Naive thymus-derived CD4-positive, alpha-beta T cell (primary cell): ENCODE measurements at places on chromosomes 11 and 22.

DNA sequence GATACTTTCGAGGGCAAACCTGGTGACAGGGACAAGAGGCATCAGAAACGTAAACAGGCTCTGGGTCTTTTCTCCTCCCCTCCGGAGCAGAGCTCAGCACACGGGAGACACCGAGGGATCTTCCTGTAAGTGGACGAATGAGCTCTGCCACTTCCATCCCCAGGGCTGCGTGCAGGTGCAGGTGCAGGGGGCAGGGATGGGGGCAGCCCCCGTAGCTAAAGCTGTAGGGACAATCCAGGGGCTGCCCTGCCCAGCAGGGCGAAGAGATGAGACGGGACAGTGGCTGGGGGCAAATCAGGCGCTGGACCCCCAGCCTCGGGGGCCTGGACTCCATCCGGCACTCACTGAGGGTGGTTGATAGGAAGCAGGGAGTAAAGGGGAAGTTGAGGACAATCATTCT lies 505.4 kb downstream of the BRD1 start:
- no peak for DNase-seq

DNA sequence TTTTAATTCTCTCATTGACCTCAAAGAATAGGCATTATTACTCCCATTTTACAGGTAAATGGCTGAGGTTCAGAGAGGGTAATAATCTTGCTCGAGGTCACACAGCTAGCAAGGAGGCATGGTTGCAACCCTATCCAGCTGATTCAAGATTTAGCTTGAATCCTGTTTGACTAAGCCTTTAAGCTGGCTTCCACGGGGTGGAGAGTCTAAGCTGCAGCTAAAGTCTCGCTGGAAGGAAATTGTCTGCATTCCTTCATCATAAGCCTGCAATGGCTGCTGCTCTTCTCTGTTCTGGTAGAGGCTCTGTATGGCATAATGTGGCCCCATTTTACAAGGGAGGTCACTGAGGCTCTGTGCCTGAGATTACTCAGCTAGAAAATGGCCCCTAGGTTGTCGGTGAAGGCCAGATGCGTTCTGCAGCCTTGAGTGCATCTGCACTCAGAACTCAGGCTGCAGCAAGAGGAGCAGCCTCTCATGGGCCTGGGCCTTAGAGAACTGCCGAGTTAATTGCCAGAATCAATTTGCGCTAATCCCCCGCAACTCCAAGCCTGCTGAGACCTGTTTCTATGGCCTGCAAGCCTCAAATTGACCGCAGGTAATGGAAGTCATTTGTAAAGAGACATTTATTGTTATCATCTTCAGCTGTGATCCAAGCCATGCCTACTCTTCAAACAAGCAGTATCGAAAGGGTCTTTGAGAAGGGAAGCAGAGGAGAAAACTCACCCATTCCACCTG lies 44.1 kb upstream of the SEZ6L start:
- no peak for DNase-seq

GRCh38 chr11:2300936-2301630 lies 635 bp downstream of the C11orf21 start:
- DNase-seq = no peak

- DNase-seq = no peak
Measured at GRCh38 chr22:28381429-28382167, 298.0 kb downstream of the TTC28 start.

- DNase-seq = no peak
Measured at GRCh38 chr11:123125169-123125568, 63.2 kb upstream of the HSPA8 start.

DNA sequence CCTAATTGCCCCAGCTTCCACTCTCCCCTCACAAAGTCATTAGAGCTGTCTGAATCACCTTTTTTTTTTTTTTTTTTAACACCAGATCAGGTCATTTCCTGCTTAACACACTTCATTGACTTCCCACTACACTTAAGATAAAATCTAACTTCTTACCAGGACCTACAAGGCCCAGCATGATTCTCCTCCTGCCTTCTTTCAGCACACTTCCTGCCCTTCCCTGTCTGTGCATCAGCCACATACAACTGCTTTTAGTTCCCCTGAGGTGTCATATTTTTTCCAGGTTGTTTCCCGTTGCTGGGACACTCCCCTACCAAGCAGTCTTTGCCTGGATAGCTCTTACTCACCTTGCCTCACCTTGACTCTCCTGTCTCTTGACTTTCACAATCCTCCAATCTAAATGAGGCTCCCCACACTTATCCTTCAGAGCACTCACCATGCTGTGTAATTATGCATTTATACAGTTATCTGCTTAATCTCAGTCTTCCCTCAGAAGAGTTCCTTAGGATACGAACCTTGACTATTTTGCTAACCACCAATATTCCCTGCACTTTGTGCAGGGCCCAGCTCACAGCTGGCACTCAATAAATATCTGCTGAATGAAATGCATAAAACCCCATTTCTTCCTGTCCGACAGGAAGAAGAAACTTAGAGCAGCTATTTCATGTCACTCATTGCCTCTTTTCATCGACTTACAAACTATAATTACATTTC lies 96.6 kb upstream of the AKIP1 start:
- DNase-seq = no peak

GRCh38 chr11:9203691-9204311 lies 61.3 kb downstream of the DENND5A start:
- DNase-seq = peak; percentile 18

GRCh38 chr11:67301313-67301921 lies 1.9 kb upstream of the SSH3 start:
- DNase-seq = no peak

- no peak for DNase-seq
Measured at GRCh38 chr22:43441216-43441615, 29.4 kb downstream of the MPPED1 start.

DNA sequence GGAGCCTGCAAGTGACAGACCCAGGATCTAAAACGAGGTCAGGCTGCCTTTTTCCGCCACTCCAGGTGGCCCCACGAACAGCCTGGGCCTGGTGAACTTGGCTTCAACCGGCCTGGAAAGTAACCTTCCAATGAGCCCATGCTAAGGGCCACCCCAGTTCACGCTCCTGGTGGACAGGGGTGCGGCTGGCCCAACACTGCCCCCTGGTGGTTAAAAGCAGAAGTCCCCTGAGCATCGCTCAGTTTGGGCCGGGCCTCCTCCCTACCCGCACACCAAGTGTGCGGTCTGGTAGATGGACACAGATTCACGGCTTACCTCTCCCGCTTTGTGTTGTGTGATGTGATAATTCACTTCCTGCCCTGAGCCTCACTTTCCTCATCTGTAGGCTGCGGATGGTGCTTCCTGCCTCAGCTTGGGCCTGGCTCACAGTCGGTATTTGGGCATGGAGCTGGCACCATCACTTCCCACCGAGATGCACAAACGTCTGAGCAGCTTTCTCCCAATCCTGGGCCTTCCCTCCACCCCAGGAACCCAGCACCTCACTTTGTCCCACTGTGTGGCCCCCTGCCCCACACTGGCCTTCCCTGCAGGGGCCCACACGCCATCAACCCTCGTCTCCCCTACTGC lies 13.7 kb upstream of the SEC14L3 start:
- DNase-seq = peak; percentile 82

GRCh38 chr11:28727254-28727653 lies 619.1 kb downstream of the METTL15 start:
- no peak for DNase-seq

- DNase-seq = no peak
Measured at GRCh38 chr11:126138636-126139035, 72.8 kb downstream of the RPUSD4 start.

GRCh38 chr11:131841925-131842635 lies 471.7 kb downstream of the NTM start:
- DNase-seq = no peak

GRCh38 chr11:60974726-60975125 lies 3.2 kb downstream of the CD6 start:
- no peak for DNase-seq

DNA sequence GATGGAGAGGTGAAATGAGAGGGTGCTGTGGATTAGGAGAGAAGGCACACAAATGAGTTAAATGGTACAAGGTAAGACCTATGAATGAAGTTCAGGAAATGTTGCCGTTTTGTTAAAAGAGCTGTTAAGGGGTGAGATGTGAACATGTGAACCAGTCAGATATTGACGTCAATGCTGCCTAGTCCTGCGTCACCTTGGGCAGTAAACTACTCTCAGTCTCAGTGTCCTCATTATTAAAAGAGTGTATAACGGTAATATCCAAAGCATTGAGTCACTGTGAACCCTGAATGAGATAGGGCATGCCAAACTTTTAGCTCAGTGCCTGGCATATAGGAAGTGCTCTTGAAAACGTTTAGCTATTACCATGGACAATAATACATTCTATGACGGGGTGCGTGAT lies 32.4 kb upstream of the SORL1-AS1 start:
- no peak for DNase-seq

DNA sequence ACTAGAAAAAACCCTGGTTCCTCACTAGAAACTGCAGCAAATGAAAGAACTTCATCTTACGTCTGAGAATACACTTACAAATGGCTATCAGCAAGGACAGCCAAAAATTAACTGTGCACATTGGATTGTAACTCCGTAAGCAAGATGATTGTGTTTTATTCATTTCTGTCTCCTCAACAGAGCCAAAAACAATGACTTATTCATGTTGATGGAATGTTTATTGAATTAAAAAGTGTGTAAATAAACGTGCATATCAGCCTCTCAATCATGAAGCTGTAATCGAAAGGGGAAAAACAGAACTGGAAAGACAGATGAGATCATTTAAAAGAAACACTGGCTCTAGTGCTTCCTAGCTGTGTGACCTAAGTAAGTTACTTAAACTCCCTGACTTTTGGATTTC lies 307.5 kb upstream of the ZC3H12C start:
- no peak for DNase-seq

- no peak for DNase-seq
Measured at GRCh38 chr11:111582163-111582562, 20.1 kb upstream of the SIK2 start.

- no peak for DNase-seq
Measured at GRCh38 chr11:26410706-26411366, 78.9 kb downstream of the ANO3 start.

- DNase-seq = no peak
Measured at GRCh38 chr11:116231543-116231942, 541.2 kb downstream of the BUD13 start.

GRCh38 chr11:7677071-7677470 lies 3.8 kb upstream of the CYB5R2 start:
- no peak for DNase-seq

DNA sequence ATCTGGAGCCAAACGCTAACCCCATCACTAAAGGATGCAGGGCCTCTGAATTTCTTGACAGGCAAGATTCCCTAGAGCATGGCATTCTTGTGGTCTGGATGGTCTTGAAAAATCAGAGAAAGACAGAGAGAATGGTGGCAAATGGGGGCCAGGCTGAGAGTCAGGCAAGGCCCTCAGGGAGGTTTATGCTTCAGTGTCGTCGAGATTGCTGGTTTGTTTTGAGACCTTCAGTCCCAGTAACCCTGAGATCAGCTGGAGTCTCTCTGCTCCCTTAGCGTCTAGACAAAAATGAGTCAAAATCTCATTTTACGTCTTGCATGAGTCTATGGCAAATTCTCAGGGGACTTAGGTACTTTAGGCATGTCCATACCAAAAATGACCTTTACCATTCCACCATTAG lies 539.3 kb downstream of the SOX6 start:
- no peak for DNase-seq

DNA sequence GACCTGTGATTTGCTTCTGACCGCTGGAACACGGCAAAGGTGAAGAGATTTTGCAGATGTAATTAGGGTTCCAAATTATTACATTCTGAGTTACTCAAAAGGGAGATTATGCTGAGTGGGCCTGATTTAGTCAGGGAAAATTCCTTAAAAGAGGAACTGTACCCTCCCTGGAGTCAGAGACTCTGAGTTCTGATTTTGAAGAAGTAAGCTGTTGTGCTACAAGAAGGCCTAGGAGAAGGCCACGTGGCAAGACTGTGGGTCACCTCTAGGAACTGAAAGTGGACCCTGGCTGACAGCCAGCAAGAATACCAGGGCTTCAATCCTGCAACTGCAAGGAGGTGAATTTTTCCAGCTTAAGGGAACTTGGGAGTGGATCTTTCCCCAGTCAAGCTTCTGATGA lies 45.3 kb downstream of the CHRDL2 start:
- no peak for DNase-seq

- no peak for DNase-seq
Measured at GRCh38 chr22:35301372-35301874, 1.7 kb downstream of the TOM1 start.

GRCh38 chr11:3903207-3903896 lies 47.9 kb downstream of the STIM1 start:
- no peak for DNase-seq

GRCh38 chr11:61666684-61667297 lies 13.4 kb upstream of the DAGLA start:
- no peak for DNase-seq

DNA sequence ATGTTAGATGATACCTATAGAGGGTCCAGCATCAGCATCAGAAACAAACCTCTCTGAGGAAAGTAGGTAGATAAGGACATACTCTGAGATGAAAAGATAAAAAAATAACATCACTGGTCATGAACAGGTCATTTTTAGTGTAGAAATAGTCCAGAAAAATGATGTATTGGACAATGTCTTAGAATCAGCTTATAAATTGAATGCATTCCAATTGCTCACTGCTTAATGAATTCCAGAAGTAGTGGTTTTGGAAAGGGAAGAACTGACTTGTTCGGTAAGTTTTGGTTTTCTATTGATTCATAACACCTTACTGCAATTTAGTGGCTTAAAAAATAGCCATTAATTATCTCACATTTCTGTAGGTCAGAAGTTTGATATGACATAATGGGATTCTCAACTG lies 929.5 kb upstream of the CCDC90B start:
- no peak for DNase-seq

DNA sequence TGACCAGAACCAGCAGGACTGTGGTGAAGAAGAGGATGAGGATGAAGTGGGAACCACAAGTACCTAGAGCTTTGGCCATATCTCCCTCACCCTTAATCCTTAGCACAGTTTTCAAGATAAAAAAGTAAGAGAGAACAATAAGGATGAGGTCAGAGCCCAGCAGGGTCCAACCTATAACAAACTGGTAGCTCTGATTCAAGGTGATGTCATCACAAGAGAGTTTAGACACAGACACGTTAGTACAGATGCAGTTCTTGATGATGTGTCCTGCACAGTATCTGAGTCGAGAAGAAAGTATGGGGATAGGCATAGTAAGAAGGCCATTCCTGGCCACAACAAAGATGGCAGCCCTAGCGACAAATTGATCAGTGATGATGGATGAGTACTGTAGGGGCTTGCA lies 586 bp downstream of the OR56A5 start:
- DNase-seq = no peak

DNA sequence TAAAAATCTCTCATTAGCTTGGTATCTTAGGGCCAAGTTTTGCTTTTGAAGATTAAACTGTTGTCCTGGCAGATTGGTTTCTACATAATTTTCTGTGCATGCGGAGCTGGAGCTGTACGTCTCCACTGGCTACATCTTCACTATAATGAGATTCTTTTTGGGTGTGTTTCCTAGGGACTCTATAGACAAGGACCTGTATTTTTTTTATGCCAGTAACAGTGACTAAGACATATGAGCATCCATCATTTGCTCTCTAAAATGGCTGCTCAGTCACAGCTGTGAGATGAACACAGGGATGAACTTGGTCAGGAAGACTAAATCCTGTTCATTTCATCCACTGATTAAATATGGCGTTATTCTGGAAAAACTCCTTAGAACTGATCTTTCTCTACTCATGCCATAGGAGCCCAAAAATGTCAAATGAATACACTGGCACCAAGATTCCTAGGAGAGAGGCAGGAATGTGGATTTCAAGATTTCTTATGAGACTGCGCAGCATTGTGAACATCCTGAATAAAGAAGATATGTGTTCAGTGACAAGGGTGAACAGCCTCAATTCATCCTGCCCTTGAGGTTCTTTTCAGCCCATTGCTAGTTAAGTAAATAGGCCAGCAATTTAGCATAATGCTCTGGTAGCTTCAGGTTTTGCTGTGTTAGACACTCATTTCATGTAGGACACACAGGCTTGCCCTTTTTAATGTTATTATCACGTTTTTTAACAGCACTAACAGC lies 168.2 kb downstream of the NCAM1 start:
- no peak for DNase-seq
